ENCODE measurements at places on chromosomes 11 and 22.

- peak; percentile 75 for DNase-seq
Measured at GRCh38 chr11:123062892-123063825, 1.2 kb upstream of the HSPA8 start.

- DNase-seq, result no peak
Measured at GRCh38 chr11:118786657-118787056, 4.3 kb downstream of the DDX6 start.

DNA sequence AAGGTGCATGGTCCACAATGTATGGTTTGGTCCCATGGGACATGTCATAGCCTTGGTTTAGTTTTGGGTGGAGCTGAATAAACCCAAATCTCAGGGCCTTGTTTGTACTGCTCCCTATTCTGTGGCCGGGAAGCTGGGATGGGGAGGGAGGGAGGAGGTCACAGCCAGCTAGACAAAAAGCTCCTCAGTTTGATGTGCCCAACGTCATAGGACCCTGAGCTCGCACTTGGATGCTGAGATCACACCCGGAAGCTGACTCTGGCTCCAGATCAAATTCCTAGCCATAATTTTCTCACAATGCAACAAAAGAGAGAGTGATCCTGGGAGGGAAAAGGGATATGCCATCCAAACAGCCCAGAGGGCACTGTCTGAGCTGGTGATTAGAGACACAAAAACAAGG lies 1.5 kb downstream of the HSPB2 start:
- DNase-seq, result peak; percentile 85

DNA sequence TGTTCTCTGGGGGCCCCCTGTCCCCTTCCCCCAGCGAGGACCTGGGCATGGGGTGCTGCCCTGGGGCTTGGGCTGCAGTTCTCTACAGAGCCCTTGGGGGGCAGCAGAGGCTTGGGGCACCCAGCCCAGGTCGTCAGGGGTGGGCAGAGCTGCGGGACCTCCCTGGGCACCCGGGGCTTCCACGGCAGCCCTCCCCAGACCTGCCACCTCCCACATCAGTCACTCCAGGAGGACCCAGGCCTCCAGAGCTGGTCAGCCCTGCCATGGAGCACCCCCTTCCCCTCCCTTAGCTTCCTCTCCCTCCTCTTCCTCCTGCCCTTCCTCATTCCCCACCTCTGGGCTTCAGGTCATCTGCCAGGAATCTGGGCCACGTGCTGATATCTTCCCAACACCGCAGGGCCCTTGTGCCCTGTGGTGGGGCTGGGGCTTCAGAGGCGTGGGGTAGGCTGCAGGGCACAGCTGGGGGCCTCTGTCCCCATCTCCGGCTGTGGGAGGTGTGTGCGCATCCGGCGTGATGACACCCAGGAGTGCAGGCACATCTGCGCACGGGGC lies 5.8 kb downstream of the TSPAN4 start:
- DNase-seq, result no peak

DNA sequence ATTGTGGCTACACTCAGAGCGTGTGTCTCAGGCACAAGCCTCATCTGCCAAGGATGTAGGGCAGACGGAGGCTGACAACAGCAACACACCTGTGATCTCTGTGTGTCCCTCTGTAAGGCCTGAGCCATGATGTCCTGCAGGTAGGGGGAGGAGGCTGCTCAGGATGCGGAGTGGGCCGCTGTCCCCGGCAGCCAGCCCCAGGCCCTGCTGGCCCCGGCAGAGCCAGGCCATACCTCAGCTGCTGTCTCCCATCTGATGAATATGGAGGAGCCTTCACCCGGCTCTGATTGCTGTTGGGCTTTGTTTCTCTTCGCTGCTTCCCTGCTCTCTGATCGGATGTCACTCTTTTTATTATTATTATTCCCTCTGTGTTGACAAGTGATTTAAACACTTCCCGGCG lies 83.6 kb upstream of the NCAM1 start:
- DNase-seq, result peak; percentile 43

GRCh38 chr11:68594123-68594522 lies 90.2 kb upstream of the GAL start:
- no peak for DNase-seq

DNA sequence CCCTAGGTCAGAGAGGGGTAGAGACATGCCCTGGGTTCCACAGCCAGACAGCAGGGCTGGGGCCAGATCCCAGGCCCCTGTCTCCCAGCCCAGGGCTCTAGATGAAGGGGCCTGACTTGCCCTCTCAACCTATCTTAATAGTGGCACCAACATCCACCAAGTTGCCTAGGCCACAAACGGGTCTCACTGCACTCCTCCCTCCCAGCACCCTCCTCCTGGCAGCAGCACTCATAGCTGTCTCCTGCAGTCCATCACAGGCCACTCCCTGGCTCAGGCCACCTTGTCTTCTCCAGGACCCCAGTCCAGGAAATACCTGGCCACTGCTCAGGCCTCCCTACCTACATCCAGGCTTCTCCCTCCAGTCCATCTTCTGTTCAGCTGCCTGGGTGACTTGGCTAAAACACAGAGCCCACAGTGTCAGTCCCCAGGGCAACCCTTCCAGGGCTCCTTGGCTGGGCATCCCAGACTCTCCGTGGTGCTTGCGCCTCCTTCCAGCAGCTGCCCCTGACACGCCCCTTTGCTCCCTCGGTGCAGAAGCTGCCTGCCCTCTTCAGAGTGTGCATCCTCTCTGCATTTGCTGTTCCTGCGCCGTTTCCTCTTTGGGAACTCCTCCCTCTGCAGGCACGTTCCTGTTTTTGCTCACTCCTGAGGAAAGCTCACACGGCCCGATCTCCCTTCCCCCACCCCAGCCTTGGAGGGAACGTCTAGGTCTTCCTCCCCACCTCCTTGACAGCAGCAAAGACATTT lies 40.5 kb downstream of the LRRC32 start:
- peak; percentile 51 for DNase-seq

GRCh38 chr11:38667359-38667758 lies 2069.3 kb upstream of the RAG2 start:
- no peak for DNase-seq

GRCh38 chr11:44854086-44854485 lies 96.6 kb downstream of the TP53I11 start:
- DNase-seq, result no peak

GRCh38 chr11:13826505-13827278 lies 135.8 kb upstream of the SPON1 start:
- DNase-seq, result no peak

GRCh38 chr22:35444685-35445399 lies 44.9 kb downstream of the MCM5 start:
- no peak for DNase-seq

DNA sequence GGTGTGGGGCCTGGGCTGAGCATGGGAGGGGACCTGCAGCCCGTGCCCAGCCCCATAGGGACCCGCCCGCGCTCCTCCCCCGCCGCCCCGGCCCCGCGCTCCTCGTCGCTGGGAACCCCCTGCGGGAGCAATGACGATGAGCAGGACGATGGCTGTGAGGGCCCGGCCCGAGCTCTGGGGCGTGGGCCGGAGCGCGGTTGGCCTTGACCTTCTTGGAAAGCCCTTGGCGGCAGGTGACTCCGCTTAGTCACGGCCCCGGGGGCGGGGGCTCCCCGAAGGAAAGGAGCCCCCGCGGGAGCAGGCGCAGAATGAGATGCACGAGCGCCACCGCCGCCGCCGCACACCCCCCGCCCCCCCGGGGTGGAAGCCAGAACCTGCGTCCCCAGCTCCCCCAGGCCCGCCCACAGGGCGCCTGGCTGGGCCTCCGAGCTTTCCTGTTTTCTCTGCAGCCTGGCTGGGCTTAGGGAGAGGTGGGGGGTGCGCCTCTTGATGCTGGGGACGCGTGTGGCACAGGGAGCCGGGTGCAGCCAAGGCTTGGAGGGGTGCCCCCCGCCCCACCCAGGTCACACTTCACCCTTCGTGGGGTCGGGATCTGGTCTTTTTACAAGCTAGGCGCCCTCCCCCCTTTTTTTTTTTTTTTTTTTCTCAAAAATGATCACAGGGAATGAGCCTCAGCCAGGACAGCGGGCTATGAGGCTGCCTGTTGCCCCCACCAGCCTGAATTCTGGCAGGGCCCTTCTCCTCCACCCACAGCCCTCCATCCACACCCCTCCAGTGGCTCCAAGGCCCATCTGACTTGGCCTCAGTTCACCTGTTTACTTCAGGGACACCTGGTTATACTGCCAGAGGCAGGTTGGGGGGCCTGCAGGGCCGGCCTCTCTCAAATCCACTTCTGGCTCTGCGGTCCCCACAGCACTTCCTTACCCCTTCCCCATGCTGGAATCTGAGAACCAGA lies 17.9 kb downstream of the CRELD2 start:
- peak; percentile 69 for DNase-seq

- no peak for DNase-seq
Measured at GRCh38 chr11:33974804-33975203, 76.7 kb upstream of the CAPRIN1 start.
